ENCODE measurements at places on chromosomes 3 and 15.

DNA sequence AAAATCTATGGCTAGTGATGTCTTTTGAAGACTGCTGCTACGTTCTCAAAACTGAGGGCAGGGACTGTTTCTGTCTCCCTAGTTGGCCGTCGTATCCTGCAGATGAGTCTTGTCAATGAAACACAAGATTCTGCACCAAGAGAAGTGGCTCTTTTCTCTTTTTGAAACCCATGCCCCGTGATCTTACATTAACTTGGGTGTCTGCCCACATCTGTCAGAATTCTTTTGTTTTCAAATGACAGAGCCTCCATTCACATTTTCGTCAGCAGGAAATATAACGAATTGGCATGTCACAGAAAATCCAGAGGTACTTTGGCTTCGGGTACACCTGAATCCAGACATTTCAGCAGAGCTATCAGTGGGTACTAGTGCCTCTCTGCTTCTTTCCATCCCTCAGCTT lies 331.3 kb upstream of the PROK2 start:
- DNase-seq: no peak

- no peak for DNase-seq
Measured at GRCh38 chr15:100572362-100572983, 29.5 kb downstream of the LINS1 start.

DNA sequence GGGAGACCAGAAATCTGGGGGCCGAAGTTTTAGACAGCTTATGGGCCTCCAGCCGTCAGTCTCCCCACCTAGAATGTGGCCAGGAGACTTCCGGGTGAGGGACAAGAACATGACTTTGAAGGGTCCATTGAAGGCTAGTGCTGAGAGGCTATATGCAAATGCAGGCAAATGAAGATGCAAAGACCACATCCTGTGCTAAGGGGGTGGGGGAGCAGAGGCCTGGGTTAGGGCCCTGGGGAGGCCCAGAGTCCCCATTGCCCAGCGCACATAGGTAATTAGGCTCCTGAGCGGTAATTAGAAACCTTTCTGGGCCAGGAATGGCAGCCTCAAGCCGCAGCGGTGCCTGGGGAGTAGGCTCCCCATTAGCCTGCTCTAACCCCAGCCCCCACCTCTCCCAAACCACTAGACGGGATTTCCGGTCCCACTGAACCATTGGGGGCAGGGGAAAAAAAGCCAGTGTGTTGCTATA lies 6.8 kb downstream of the CSK start:
- no peak for DNase-seq

DNA sequence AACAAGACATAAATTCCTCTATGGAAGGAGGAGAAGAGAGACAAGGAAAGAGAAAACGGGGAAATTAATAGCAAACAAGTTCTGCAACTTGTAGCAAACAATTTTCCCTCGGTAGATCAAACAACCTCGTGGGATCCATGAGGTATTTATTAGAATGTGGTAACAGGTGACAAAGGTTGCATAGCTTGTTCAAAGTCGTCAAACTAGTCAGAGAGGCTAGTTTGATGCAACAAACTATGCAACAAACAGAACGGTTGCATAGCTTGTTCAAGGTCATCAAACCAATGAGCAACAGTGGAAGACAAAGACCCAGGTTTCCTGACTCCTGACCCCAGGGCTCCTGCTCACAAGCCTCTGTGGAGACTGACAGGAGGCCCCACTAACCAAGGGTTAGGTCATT lies 20.7 kb downstream of the MB21D2 start:
- no peak for DNase-seq

- DNase-seq: no peak
Measured at GRCh38 chr15:71716990-71717389, 93.4 kb upstream of the NR2E3 start.

DNA sequence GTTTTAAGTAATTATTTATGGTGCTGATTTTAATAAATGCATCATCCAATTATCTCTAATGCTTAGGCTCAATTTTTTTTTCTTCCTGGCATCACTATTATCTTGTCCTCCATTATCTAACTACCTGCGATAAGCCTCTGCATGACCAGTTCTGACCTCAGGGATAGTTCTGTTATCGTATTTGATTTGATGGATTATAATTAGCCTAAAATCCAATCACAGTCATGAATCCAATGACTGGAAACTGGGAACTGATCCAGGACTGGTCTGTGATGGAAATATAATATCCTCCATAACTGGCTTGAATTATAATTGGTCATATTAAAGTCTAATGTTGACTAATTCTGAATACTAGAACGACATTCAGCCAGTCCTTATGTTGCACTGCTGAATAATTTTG lies 1.1 kb downstream of the MYH15 start:
- DNase-seq: no peak

GRCh38 chr3:71140477-71140876 lies 443.1 kb downstream of the FOXP1 start:
- no peak for DNase-seq

Measured in CMK (cell line).